ENCODE measurements at places on chromosomes 1 and 21.

GRCh38 chr1:161930064-161930463, 93.6 kb downstream of the OLFML2B start:
- DNase-seq = no peak

GRCh38 chr1:115833856-115834255, 7.1 kb downstream of the NHLH2 start:
- no peak for DNase-seq

DNA sequence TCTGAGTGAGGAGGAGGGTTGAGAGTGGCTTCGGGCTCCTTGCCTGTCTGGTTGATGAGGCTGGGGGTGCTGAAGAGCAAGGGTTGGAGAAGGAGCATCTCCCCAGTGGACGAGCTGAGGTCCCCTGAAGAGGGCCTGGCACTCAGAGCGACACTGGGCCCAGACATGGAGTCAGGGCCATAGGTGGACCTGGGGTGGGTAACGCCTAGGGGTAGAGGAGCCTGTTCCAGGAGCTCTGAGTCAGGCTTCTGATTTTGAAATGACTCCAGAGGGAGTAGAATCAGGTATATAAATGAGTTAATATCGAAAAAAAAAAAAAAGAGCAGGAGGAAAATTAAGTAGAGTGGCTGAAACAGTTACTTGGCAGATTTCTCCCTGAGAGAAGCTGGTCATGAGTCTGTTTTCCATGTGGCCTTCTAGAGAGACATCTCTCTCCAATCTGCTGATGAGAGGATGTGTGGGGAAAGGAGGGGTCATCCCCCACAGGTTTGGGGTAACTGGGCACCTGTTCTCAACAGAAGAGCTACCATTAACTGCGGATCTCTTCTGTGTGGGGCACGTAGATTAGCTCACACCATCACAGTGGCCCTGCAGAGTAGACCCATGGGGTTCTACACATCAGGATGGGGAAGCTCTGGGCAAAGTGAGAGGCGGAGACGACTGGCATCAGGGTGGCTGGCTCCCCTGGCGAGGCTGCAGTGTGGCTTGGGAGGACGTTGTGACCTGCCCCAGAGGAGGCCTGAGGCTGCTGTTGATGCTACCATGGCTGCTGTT, 115.5 kb downstream of the DHRS3 start:
- DNase-seq = no peak

GRCh38 chr1:93813076-93813475, 65.9 kb downstream of the DNTTIP2 start:
- no peak for DNase-seq

DNA sequence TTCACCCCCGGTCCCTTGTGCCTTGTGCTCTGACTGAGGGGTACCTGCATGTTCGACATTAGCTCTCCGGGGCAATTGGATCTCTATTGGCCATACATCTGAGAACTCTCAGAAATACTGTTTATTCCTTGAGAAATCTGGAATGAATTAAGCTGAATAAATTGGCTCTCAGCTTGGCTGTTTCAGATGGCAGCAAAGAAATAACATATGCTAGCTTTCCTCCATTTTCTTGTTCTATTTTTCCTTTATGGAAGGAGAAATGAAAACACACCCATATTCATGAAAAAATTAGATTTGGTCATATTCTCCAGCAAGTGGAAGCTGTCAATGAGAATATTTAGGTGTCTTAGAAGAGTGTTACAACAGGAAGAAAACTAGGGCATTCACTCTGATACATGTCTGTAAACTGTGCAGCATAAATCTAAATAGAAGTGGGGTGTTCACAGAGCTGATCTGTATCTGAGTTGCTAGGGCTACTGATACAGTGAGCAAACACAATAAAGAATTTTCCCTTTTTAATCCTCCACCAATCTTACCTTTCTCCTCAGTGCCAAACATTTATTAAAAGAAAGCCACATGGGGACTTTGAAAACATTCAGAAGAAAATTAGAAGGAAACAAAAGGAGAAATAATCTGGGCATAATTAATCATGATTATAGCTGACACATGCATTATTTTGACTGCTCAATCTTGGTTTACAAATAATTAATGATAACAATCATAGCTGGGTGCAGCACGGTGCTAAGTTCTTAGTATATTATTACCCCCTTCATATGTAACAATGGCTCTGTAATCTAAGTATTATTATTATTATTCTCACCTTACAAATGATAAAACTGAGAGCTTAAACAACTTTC, 671.9 kb upstream of the USP24 start:
- no peak for DNase-seq

DNA sequence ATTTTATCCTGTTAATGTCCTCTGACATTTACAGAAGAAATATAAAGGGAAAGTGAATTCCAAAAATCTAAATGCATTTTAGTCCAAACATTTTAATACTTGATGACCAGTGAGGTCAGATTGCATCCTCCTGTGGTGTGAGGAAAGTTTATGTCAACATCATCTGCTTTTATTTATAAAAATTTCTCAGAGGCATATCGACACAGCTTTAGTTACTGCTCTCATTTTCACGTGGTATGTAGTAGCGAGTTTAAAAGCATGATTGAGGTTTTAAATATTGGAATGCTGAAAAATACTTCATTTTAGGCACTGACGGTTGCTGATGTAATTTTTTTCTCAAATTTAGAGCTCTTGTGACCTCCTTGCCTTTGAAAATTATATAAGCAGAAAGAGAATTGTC, 234.8 kb downstream of the HMCN1 start:
- no peak for DNase-seq

DNA sequence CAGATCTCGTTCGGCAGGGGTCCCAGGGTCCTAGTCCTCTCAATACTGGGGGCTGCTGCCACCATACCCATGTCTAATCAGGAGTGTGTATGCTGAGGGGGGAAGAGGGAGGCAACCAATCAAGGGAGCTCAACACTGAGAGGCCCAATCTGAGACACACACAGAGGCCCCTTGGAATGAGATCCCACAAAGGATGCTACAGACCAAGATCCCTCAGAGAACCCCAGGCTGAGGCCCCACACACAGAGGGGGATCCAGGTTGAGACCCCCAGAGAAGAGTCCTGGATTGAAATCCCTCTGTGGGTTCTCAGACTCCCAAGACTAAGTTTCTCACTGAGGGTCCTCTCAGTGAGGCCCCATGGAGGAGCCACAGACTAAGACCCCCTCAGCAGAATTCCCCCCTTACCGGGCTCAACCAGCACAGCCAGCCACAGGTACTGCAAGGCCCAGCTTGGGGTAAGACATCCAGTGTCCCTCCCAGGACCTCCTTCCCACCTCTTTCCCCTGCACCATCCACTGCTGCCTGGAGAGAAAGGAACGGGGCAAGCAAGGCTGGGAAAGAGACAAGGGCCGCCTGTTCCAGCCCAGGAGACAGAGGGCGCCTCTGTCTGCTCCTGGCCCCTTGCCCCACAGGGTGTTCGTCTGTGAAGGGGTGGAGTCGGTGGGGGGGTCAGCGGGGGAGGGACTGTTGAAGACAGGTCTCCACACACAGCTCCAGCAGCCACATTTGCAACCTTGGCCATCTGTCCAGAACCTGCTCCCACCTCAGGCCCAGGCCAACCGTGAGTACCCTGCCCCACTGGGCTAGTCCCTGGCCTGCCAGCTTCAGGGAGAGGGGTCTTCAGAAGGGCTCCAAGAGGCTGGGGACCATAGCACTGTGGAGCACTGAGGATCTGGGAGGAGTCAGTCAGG, at the start of gene S100A1:
S100A1 (plus strand) TSS at position 720 of the 912 bp plus-strand sequence. CDS start 2,088 bp downstream, outside the sequence.
- no peak for DNase-seq

Data from NCI-H1417 (cell line).